Epithelial cell of esophagus (primary cell): ENCODE measurements at places on chromosomes 5 and 9.

GRCh38 chr5:5752844-5753243 is 330.4 kb downstream of the ICE1 start:
- DNase-seq = no peak

DNA sequence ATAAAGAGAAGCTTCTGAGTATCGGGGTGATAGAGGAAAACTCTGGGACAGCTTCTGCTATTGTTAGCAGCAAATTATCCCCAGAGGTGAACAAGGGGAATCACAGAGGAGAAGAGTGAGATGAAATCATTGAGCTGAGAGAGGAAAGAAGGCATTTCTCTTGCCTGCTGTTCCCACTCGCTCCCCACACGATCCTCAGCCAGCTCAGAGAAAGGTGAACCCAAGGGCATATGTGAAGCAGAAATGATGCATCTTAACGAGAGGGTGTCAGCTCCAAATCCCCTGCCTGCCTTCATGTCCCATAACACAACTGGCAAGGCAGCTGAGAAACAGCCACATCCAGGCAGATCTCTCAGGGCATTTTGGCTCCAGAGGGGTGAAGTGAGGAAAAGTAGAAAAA is 111.6 kb downstream of the BRINP1 start:
- DNase-seq = no peak

DNA sequence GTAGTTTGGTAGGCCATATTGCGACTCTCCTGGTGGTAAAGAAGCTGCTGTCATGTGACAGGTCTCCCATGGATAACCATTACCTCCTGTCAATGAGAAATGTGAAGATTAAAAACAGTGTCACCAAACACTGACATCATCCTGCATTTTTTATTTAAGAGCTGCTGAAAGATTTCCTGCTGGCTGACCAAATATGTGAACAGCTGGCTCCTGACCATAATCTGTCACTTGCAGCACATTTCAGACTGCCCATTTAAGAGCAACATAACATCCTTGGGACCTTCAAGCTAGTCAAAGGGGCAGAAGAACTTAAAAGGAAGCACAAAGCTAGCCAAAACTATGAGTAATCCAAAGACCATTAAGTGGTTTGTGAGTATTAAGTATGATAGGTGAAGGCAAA is 288.0 kb downstream of the IZUMO3 start:
- DNase-seq = peak; percentile 2

DNA sequence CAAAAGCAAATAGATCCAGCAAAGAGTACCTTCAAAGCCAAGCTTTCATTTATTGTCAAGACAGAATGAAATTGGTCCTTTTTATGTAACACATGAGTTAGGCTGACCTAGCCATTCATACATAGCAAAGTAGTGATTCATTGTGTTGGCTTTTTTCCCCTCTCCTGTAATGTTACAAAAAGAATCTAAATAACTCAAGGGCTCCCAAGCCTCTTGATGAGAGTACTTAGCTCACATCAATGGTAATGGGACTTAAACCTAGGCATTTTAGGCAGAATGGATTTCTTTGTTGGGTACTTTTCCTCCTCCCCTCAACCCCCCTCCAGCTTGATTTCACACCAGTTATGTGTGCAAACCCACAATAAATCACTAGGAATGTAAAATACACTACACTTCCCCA is 123.7 kb downstream of the EBF1 start:
- peak; percentile 75 for DNase-seq

DNA sequence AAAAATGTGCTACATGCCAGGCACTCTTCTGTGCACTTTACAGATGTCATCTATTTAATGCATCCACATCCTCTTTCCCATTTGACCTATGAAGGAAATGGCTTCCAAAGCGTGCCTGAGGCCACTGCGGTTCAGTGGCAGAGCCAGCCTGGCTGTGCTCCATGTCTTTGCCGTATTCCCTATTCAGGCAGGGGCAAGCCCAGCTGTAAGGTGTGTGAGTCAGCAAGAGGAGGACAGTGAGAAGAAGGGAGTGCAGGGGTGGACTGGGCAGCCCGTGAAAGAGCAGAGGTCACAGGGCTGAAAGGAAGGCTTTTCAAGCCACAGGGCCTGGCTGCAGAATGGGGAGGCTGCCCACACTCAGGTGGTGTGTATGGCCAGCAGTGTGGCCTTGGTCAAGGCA is 91.7 kb downstream of the HRH2 start:
- DNase-seq = no peak

GRCh38 chr9:133754688-133755227 is 16.6 kb upstream of the SARDH start:
- no peak for DNase-seq

GRCh38 chr5:50646591-50646990 is 19.8 kb upstream of the PARP8 start:
- DNase-seq = no peak

DNA sequence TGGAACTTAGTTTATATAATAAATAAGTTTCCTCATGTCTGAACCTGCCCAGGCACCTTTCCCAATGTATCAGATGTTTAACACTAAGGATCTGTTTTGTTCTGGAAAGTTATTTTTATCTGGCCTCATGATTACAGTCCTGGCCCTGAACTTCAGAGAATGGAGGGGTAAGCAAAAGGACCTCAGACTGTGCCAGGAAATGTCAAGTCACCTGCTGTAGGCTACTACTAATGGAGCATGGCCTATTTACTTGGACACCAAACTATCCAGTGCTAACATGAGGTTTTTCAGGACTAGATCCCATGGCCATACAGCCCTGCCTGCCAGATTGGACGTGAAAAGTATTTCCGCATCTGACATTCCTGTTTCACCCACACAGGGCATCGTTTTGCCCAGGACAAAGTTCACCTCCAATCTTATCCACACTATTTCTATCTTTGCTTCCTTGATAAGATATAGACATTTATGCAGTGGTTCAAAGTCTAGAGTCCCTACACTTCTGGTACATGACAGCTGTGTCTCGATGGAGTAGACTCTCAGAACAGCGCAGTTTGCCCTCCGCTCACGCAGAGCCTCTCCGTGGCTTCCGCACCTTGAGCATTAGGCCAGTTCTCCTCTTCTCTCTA is at the start of gene BTNL8:
Gene BTNL8, plus strand, starts transcription at position 539 of the 626 bp plus-strand sequence. CDS start 152 bp downstream, outside the sequence.
- peak; percentile 51 for DNase-seq

DNA sequence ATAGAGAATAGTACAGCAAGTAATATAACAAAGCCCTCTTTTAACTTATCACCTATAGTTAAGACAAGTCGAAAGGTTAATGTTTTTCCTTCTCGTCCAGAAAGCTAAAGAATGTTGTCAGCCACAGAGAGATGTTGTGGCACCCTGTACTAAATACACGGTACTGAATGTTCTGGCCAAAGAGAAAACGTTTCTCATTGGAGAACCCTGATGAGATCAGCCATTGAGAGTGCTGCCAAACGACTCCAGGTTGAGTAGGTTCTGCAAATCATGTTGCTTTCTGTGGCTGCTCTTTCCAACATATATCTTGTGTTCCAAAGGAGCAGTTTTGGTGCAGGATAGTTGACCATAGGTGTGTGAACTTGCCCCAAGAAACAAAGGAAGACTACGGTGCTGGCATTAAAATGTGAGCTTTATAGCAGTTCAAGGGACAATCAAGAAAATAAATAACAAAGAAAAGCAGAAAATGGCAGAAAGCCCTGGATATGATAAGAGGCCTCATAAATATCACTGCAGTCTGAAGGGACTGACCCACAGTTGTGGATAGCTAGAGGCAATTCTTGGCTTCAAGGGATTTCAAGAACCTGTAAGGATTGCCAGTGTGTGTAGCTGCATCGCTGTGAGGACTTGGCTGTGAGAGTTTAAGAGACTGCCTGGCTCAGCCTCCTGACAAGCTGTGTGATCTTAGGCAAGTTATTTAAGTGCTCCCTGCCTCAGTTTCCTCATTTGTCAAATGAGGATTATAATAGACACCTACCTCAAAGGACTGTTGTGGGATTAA is 102.7 kb downstream of the ARHGEF28 start:
- no peak for DNase-seq

GRCh38 chr5:14816999-14817761 is 54.4 kb downstream of the ANKH start:
- peak; percentile 90 for DNase-seq

DNA sequence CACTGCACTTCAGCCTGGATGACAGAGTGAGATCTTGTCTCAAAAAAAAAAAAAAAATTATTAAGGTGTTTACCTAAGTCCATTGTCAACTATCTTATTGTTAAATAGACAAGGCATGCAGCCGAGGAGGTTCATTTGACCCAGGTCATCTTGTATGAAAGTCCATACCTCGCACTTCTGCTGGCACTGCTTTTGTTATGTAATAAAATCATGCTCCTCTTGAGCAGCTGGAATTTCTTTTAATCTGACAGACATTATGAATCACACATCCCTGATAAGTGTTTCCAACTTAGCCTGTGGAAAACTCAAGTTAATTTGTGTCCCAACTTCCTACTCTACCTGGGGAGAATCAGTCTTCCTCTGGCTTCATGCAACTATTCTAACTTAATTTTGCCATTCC is 315.6 kb upstream of the KLF4 start:
- DNase-seq = peak; percentile 19

DNA sequence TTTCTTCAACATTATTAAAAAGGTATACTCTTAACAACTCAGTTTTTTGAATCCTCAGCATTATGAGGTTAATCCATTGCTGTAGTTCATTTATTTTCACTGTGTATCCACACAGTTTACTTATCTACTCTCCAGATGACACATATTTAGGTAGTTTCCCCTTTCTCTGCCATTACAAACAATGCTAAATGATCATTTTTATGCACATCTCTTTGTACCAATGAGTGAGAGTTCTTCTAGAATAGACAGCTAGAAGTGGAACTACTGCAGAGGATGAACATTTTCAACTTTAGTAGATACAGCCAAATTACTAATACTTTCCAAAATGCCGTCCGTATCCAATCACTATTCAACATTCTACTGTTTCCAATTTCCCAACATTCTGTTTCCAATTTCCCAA is 11.5 kb downstream of the AFF4 start:
- DNase-seq = no peak

- no peak for DNase-seq
These were observed 194.8 kb upstream of the TRPC7 start for GRCh38 chr5:136560126-136560525.

DNA sequence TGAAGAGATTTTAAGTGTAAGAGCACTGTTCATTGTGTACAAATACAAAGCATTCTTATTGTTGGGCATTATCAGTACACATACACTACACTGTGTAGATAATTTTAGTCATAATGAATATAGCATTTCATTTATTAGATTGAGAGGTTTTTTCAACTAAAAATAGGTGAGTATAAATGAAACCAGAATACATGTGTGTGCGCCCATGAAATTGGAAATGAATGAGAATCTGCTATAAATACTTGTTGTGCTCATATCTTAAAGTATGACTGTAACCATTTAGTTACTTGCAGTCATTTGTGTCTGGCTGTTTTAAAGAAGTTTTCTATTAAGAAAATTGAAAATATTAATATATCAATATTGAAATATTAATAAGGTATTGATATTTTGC is 189.0 kb upstream of the MEF2C start:
- DNase-seq = no peak

GRCh38 chr5:9173281-9174048 is 372.4 kb downstream of the SEMA5A start:
- DNase-seq = peak; percentile 94

DNA sequence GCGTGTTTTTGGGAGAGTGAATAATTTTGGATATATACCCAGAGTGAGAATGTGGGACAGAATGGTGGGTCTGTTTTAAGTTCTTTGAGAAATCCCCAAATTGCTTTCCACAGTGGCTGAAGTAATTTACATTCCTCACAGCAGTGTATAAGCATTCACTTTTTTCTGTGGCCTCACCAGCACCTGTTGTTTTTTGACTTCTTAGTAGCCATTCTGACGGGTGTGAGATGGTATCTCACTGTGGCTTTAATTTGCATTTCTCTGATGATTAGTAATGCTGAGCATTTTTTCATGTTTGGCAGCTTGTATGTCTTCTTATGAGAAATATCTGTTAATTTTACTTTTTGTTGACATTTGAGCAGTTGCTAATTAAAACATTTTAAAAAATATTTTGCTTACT is 9.4 kb upstream of the SPATA31D1 start:
- DNase-seq = no peak

GRCh38 chr9:87796196-87796595 is 70.3 kb downstream of the CTSL start:
- DNase-seq = no peak

DNA sequence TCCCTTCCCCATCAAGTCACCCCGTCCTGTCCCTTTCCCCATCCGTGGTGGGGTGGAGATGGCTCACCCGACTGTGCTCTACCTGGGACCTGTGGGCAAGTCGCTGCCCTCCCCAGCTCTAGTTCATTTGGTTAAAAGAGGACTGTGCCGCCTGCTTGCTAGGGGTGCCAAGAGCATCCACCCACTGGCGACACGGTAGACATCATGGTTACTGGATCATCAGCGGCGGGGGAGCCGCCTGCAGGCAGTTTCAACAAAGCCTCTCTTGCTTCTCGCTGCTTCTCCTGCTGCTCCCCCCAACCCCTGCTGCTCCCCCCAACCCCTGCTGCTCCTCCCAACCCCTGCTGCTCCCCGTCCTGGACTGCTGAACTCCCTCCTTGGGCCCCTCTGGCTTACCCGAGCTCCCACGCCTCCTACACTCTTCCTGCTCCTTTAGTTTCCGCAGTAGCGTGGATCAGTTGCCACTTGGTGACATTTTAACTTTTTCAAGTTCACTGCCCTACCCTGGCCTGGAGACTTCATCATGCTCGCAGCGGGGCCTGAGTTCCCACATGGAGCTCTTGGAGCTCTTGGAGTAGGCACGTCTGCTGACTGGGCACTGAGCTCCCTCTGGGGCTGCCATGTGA is 22.0 kb upstream of the SCGB3A1 start:
- no peak for DNase-seq

DNA sequence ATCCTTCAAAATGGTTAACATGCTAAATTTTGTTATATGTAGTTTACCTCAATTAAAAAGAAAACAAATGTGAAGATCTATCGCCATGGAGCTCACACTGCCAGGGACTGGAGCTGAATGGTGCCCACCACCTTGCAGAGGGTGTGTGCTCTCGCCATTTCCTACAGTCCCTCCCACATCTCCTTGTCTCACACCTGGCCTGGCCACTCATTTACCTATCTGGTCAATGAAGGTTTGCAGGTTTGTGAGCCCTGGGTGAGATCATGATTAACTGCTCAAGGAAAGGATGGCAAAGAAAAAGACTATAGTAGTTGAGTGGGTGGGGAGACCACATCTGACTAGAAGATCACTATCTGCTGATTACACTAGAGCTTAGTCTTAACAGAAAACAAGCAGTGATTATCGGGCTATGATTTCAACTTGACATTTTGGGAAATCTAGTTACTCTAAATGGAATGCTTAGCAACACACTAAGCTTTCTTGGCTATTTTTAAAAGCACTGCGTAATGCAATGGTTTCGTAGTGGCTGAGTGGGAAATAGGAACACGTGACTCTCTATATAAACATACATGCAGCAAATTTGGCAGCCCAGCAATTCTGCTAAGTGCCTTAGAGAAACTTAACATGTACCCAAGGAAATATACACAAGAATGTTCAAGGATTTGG is 27.3 kb downstream of the PUM3 start:
- peak; percentile 35 for DNase-seq

GRCh38 chr5:179326122-179326927 is 18.9 kb downstream of the ADAMTS2 start:
- DNase-seq = no peak

GRCh38 chr5:38883842-38884241 is 38.0 kb downstream of the OSMR start:
- DNase-seq = no peak
